PC-3 (cell line): ENCODE measurements at places on chromosomes 2 and 18.

- peak; percentile 48 for DNase-seq
Measured at GRCh38 chr2:41791523-41791922, 256.3 kb upstream of the PKDCC start.

DNA sequence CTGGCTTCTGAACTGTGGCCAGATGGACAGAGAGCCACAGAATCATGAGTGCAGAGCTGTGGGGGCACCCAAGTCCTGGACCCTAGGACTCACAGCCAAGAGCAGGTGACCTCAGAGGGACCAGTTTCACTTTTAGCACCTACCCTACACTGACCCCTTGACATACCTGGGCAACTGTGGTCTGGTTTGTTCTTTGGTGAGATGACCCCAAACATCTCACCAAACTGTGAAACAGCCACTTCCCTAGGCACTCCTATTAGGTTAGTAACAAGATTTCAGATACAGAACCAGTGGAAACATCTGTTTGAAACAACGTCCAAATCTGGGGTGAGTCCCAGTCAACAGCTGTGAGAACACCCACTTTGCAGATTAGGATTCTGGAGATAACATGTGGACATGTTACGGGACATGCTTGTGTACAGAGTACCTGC, 1.9 kb upstream of the ZFP36L2 start:
- DNase-seq, result no peak

DNA sequence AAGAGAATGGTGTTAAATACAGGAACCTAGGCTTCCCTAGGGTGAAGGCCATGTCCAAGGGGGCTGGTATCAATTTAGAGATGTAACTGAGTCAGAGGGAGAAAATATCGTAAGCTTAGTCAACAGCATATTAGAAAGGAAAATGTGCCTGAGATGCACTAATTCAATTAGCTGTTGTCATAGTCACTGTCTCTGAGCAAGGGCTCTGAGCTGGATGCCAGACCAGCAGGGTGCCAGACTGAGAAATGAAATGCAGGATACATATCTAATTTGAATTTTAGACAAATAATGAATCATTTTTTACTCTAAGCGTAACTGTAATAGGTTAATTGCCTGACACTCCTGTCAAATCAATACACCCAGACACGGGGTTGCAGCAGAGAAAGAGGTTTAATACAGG, 11.4 kb upstream of the SLC35F6 start:
- DNase-seq, result no peak

- DNase-seq, result no peak
Measured at GRCh38 chr2:77552956-77553355, 30.8 kb upstream of the LRRTM4 start.

DNA sequence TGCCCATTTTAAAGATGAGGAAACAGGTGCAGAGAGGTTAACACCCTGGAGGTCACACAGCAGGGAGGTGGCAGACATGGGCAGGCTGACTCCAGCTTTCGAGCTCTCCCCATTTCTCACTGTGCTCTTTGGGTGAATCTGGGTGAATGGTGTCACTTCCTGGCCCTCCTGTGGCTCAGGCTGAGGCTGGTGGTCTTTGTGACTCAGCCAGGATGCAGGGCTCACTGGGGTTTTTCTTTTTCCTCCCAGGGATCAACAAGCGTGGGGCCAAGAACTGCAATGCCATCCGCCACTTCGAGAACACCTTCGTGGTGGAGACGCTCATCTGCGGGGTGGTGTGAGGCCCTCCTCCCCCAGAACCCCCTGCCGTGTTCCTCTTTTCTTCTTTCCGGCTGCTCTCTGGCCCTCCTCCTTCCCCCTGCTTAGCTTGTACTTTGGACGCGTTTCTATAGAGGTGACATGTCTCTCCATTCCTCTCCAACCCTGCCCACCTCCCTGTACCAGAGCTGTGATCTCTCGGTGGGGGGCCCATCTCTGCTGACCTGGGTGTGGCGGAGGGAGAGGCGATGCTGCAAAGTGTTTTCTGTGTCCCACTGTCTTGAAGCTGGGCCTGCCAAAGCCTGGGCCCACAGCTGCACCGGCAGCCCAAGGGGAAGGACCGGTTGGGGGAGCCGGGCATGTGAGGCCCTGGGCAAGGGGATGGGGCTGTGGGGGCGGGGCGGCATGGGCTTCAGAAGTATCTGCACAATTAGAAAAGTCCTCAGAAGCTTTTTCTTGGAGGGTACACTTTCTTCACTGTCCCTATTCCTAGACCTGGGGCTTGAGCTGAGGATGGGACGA, 13.2 kb downstream of the ITM2C start:
- no peak for DNase-seq

- DNase-seq, result no peak
Measured at GRCh38 chr2:183505911-183506310, 381.7 kb downstream of the NUP35 start.

- DNase-seq, result no peak
Measured at GRCh38 chr18:6520901-6521300, 106.2 kb upstream of the L3MBTL4 start.

- no peak for DNase-seq
Measured at GRCh38 chr2:62010632-62011256, 105.3 kb downstream of the COMMD1 start.
